NCI-H774 (cell line): ENCODE measurements at places on chromosomes 12 and 14.
A peak's percentile ranks its signal among the peaks of the same experiment; 100 is the strongest.

DNA sequence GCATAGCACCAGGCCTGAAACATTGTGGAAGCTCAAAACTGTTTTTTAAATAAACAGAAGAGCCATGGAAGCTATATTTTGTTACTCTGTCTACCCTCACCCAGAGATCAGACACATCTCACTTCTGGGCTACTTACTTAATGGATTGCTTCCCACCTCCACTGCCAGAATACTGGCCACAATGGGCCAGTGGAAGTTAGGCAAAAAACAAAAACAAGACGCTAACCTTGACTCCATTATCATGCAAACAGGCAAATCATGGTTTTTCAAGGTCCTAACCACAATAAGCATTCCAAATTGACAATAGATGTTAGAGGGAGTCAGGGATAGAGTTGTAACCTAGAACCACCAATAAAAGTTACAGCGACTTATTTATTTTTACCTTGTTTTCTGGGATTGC, 52.7 kb upstream of the PTCSC3 start:
- no peak for DNase-seq

GRCh38 chr12:13764748-13765147, 216.7 kb downstream of the GRIN2B start:
- DNase-seq = no peak

DNA sequence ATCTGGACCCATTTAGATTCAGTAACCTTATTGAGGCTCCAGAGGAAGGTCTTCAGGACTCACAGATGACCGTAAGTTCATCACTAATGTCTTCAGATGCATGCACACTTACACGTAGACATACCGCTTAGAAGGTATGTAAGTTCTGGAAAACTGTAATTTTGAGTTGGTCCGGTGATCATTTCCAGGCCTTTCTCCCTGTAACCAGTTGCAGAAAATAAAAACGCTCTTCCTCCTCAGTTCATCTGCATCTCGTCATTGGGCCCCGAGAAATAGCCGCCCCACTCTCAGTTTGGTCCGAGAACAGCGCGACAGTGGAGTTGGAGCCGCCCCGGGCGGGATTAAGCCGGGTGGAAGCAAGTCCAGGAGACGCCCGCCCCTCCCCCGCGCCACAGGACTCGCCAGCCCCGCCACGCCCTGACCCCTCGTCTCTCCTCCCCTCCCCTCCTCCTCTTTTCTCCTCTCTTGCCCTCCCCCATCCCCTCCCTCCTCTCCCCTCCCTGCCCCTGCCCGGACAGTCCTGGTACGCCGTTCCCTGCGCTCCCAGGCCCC, 83.7 kb downstream of the TNFAIP2 start:
- no peak for DNase-seq

- no peak for DNase-seq
Measured at GRCh38 chr12:130054803-130055202, 107.5 kb upstream of the FZD10 start.

- DNase-seq = no peak
Measured at GRCh38 chr14:101183376-101184103, 280.0 kb upstream of the RTL1 start.

GRCh38 chr12:67647181-67647798, 1.3 kb upstream of the DYRK2 start:
- DNase-seq = peak; percentile 44

DNA sequence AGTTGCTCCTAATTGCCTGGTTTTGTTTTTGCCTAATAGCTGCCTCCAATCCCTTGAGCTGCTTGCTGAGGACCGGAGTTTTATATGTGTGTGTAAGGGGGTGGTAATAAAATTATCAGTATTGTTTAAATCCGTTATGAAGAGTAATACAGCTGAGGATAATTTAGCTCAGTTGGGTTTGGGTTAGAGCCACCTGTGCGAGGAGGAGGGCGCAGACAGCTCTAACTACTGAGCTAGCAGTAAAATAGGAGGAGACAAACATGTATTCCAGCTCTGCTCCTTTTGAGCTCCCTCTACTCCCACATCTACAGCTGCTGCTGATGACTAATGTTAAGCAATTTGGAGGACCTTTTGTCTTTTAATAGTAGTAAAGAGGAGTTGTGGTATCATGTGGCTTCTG, 61.5 kb downstream of the SPATS2 start:
- DNase-seq = peak; percentile 43

DNA sequence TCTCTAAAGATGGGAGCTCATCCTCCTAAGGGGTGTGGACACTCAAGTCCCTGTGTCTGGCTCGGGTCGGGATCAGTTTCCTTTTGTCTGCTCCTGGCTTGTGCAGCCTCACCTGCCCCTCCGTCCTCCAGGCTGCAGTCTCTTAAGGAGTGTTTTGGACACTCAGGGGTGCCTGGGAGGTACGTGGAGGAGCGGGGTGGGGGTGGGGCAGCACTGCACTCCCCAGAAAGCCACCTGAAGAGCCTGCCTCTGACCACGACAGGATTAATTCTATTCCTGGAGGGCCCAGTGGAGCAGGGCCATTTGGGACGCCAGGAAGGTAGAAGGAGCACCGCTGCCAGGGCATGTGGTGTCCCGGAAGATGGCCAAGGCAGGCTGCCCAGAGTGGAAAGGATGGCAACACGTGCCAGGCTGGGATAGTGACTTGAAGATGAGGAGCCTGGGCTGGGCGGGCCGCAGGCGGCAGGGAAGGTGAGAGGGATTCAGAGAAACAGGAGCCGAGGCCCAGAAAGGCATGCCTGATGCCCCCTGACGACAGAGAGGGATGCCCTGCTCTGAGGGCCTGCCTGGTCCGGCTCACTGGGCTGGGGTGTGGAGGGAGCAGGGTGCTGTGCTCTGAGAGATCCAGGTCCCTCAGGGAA, 14.8 kb upstream of the LRTM2 start:
- DNase-seq = no peak

- DNase-seq = no peak
Measured at GRCh38 chr12:52057638-52058576, 6.7 kb downstream of the NR4A1 start.

- no peak for DNase-seq
Measured at GRCh38 chr12:96548384-96548783, 59.0 kb downstream of the CFAP54 start.

GRCh38 chr14:73616831-73617230, 4.5 kb downstream of the ACOT6 start:
- DNase-seq = no peak

DNA sequence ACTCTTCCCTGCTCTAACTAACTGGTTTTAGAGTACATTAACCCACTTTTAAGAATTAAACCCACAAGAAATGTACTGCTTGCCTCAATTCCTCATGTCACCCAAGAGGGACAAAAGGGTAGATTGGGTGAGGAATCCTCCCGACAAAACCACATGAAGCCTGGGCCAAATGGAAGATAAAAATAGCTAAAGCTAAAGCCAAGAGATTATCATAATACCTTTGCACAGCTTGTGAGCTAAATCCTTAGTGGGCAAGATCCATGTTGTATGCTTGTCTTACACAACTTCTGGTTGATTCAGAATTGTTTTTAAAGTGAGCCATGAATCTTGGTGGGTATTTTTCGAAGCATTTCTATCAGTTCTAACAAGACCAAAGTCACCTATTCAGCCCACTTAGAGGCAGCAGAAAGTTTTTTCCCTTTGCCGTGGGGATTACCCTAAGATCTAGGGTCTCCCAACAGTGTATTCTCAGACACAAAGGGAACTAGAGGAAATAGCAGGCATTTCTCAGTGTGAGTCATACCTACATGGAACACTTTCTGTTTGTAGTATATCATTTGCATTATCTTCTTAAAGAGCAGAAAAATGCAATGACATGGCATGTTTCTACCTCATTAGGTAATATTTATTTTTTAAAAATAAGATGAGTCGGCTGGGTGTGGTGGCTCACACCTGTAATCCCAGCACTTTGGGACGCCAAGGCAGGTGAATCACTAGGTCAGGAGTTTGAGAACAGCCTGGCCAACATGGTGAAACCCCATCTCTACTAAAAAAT, 616.6 kb downstream of the KCNH5 start:
- DNase-seq = no peak

GRCh38 chr14:37168721-37169120, 3.7 kb downstream of the SLC25A21 start:
- DNase-seq = no peak

- peak; percentile 60 for DNase-seq
Measured at GRCh38 chr12:54173066-54173726, 15.6 kb downstream of the SMUG1 start.

- peak; percentile 47 for DNase-seq
Measured at GRCh38 chr14:35883677-35884293, 57.6 kb downstream of the BRMS1L start.

DNA sequence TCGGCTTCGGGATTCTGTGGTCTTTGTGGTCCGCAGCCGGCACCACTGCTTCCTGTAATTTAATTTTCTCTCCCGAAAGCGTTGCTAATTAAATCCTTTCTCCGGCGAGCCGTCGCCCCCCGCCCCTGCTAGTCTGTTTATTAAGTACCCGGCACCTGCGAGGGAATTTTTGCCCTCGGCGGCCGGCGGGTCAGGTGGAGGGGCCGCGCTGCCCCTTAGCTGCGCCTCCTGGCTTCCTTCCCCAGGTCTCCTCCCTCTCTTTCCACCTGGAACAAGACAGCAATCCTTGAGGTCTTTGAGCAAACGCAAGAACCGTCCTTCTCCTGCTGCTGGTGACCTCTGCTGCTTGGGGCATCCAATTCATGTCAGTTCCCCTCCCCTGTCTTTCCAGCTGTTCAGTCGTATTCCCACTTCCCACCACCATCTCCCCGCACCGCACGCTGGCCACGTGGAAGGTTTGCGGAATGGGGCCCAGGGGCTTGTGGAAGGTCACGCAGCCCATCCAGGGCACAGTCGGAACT, 16.2 kb downstream of the ZDHHC22 start:
- DNase-seq = no peak
